ENCODE measurements at places on chromosomes 3 and 15. TPM values are rescaled to one million over a fixed set of nuclear protein-coding genes. Genes with fewer than 3 reads are reported as not detected.

Gene SLC22A13
- total RNA-seq = 0.09 TPM

Gene INSYN1
- 0.56 TPM for total RNA-seq

Gene TRIM59
- total RNA-seq = 20.3 TPM

Gene DAPK2
- total RNA-seq = 3.2 TPM

Gene SMARCC1
- 35.5 TPM for total RNA-seq

Gene IL16
- total RNA-seq = 0.19 TPM

Gene SFMBT1
- total RNA-seq = 2.8 TPM

Gene IGSF10
- 0.19 TPM for total RNA-seq

Gene LSAMP
- total RNA-seq = not detected

Gene GUCA1C
- not detected for total RNA-seq

Gene HTR3E
- total RNA-seq = not detected

Gene STIMATE
- total RNA-seq = 11.2 TPM

Gene CKMT1B
- total RNA-seq = not detected

Gene SLC25A20
- total RNA-seq = 26.2 TPM

Gene EFHB
- 0.27 TPM for total RNA-seq

Gene SHF
- total RNA-seq = 1.8 TPM

Gene GOLGA8J
- total RNA-seq = not detected

Gene TRH
- total RNA-seq = not detected

Gene GOLGA8B
- 10.7 TPM for total RNA-seq

Gene AGTR1
- total RNA-seq = not detected

Gene ACKR2
- total RNA-seq = not detected
